ENCODE measurements at places on chromosomes 1 and 21.

- DNase-seq = no peak
Observed at GRCh38 chr1:172321451-172321850, 99.0 kb upstream of the C1orf105 start.

DNA sequence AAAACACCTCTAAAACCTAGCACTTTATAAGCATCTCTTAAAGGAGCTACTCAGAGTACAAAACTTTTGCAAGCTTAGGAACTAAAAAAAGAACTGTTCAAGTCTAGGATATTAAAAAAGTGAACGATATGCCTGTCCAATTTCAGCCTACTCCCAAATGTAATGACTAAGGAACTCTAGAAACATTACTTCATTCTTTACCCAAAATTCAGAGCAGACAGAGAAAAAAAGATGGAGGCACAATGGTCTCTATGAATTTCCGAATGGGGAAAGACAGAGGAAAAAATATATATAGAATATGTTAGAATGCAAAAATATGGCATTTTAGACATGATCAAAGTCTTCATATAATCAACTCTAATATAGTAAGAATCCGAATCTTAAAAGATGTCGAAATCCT lies 61.2 kb downstream of the TP53BP2 start:
- no peak for DNase-seq

DNA sequence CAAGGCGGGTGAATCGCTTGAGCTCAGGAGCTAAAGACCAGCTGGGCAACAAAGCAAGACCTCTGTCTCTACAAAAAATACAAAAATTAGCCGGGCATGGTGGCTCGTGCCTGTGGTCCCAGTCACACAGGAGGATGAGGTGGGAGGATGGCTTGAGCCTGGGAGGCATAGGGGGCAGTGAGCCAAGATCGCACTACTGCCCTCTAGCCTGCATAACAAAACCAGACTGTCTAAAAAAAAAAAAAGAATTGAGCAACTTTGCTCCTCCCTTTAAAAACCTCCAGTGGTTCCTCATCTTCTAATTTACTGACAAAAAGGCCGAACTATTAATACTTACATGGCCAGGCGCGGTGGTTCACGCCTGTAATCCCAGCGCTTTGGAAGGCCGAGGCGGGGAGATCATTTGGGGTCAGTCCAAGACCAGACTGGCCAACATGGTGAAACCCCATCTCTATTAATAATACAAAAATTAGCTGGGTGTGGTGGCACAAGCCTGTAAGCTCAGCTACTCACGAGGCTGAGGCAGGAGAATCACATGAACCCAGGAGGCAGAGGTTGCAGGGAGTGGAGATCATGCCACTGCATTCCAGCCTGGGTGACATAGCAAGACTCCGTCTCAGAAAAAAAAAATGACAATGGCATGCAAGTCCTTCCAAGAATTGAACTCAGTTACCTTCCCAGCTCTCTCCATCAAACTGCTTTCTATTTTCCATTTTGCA lies 4.4 kb downstream of the ACBD3 start:
- no peak for DNase-seq

DNA sequence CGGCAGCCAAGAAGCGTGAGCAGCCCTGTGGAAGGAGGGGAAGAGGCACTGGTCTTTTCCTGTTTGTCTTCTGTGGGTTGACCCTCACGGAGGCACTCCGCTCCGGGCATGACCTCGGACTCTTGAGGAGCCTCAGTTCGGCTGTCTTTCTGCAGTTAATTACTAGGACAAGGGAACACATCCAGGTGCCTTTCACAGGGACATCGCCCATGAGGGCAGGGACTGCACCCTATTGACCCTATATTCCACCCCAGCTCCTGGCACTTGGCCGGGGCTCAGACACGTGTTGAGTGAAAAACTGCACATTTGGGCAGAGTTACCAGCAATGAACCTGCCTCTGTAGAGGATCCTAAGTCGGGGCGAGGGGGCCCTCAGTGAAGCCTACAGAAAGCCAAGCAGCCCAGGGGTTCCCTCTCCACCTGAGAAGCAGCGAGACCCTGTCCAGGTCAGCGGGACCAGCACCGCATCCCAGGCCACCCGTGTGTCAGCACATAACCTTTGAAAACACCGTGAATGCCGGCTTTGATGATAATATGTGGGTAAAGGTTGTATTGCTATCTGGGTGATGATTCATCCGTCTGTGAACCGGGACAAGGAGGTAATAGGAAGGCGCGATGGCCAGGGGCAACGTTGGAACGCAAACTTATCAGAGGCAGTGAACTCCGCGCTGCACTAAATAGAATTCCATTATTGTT lies 161.4 kb upstream of the ARHGEF16 start:
- no peak for DNase-seq

- no peak for DNase-seq
Observed at GRCh38 chr1:95073446-95073845, 695 bp upstream of the ALG14 start.

GRCh38 chr1:234926559-234927311 lies 201.9 kb downstream of the TOMM20 start:
- no peak for DNase-seq

DNA sequence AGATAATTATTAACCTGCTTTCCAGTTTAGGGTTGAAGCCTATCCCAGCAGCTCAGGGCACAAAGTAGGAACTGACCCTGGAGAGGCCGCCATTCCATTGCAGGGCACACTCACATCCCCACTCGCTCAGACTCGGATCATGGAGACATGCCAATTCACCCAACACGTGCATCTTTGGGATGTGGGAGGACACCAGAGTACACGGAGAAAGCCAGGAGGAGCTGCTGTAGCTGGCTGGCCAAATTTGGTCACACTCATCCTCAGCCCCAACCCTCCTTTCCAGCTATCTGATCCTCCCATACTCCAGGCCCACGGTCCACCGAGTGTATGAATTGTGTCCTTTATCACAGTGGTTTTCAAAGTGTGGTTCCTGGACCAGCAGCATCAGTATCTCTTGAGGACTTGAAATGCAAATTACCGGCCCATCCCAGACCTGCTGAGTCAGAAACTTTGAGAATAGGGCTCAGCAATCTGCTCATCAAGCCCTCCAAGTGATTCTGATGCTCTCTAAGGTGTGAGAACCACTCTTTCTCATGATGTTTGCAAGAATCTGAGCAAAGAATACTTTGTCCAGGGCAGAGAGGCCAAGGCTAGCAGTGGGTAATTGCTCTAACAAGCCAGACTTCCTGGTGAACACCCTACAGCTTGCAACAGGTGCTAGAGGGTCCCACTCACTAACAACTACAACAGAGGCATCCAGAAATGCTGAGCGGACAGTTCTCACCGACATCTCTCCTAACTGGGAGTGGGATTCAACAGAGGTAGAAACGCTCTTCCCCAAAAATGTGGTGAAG lies 26.3 kb downstream of the IER5 start:
- no peak for DNase-seq

- no peak for DNase-seq
Observed at GRCh38 chr1:95553595-95553994, 319.6 kb downstream of the RWDD3 start.

DNA sequence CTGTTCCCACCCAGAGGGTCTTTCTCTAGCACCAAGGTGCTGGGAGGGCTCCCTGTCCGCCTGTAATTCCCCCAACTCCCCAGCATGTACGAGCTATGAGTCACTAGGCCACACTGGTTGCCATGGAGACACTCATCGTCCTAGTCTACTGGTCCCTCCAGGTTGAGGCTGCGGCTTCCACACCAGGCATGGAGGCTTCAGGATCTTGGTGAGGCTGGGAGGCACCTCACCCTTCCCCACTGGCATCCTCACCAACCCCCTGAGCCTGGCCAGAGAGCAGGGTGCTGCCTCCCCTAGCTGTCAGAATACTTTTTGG lies 75.6 kb upstream of the KAZN start:
- DNase-seq = no peak

GRCh38 chr1:87398641-87399040 lies 70.0 kb downstream of the LMO4 start:
- DNase-seq = no peak

- no peak for DNase-seq
Observed at GRCh38 chr1:19009882-19010321, 53.4 kb upstream of the IFFO2 start.

- DNase-seq = no peak
Observed at GRCh38 chr1:42162181-42162580, 2.4 kb downstream of the GUCA2A start.

DNA sequence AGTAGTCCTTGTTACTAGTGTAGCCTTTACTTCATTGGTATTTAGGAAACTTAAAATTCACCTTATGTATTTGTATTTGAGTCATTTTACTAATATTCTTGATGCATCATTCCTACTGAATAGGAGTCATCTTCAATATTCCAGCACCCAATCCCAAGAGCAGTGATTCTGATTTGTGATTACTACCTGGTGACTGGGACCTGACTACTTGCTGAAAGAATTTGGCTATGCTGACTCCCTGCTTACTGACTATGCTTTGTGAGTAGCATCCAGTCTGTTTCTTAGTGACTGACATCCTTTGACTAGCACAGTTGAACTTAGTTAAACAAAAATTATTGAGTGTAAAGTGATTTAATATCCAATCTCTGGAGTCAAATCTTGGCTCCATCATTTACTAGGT lies 129.9 kb upstream of the NEGR1 start:
- no peak for DNase-seq

DNA sequence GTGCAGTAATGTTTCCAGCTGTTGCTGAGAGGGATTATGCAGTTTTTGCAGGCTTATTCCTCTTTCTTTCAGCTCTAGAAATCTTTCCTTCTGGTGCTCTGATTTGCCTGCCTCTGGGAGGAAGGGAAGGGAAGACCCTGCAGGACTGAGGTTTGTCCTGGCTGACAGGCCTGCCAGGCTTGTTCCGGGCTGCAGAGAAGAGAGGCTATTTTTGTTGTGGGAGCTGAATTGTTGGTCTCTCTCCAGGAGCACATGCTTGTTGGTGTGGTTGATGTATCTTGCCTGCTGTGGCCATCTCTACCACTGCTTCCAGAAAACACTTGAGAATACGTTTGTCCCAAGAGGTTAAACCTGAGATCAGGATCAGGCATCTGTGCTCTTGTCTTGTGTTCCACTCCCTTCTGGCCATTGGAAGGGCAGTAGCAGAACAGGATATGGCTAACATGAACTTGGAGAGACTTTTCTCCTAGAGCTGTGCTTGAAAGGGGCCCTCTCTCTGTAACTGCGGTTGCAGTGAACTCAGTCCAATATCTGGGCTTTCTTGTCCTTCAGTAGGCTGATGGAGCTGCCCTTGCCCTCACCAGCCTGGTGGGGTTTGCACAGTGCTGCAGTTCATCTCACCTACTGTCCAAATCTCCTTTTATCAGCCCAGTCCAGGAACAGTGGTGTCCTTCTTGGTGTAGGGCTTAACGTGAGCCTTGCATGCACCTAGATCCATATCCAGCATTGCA lies 21.5 kb upstream of the SLC25A34 start:
- no peak for DNase-seq

GRCh38 chr1:197144570-197145325 lies 1.7 kb downstream of the ASPM start:
- DNase-seq = no peak

- no peak for DNase-seq
Observed at GRCh38 chr1:87684194-87684593, 355.5 kb downstream of the LMO4 start.

Measured in stimulated activated CD4-positive, alpha-beta T cell treated with anti-CD3 and anti-CD28 coated beads, Interleukin-1b, Interleukin-23, amount 100 ng/mL, for 1 hour (primary cell).